ENCODE measurements at places on chromosomes 5 and 9. TPM values are rescaled to one million over a fixed set of nuclear protein-coding genes. Genes with fewer than 3 reads are reported as not detected.

DNA sequence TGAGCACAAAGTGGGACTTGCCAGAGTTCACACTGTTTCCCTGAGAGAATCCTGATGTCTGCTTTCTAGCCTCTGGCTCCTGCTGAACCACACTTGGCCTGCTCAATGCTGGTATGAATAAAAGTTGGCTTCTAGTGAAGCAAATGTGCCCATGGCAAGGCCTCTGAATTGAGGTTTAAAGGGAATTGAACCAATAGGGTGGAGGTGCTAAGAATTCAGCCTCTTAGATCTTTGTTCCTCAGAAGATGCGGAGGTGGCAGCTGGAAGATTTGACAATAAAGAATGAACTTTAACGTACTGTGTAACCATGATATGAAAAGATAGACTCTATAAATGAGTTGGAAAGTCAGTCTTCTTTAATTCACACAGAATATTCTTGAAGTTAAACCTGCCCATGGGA, 57.2 kb downstream of the RASGRF2 start:
- H3K4me1 ChIP-seq: no peaks in the 10 kb centered on the region
- DNase-seq: no peak
- no peak overlapping the region for H3K4me3 ChIP-seq
- no peaks in the 10 kb centered on the region for H3K36me3 ChIP-seq
- H3K27ac ChIP-seq: no peak overlapping the region

DNA sequence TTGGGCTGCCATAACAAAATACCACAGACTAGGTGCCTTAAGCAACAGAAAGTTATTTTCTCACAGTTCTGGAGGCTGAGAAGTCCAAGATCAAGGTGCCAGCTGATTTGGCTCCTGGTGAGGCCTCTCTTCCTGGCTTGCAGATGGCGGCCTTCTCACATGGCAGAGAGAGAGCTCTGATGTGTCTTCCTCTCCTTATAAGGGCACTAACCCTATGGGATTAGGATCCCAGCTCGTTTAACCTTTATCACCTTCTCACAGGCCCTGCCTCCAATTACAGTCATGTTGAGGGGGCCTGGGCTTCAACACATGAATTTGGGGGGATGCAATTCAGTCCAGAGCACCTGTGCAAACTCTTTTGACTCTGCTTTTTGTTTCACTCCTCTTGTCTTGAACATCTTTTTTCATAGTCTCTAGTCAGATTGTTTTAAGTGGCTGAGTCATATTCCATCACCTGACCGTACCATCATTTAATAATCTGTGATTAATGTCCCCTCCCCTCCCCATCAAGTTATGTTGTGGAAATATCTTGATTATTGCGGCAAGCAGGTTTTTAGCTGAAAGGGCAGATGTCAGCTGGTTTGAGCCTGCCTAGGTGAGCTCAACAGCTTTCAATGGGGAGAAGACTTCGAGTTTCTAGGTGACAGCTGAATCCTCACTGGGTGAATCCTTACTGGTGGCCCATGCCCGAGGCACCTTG, 61.8 kb downstream of the NDFIP1 start:
- H3K4me1 ChIP-seq: peaks cover 3% of the 10 kb centered on the region
- no peaks in the 10 kb centered on the region for H3K36me3 ChIP-seq
- H3K27me3 ChIP-seq: no peaks in the 10 kb centered on the region

The ZDHHC11 gene
- 12.6 TPM for total RNA-seq

GRCh38 chr5:37722236-37723161, 117.3 kb downstream of the GDNF start:
- H3K36me3 ChIP-seq: peaks cover 29% of the 10 kb centered on the region
- H3K27me3 ChIP-seq: no peaks in the 10 kb centered on the region
- H3K4me1 ChIP-seq: peaks cover 6% of the 10 kb centered on the region
- DNase-seq: no peak
- H3K27ac ChIP-seq: no peak overlapping the region

- H3K27ac ChIP-seq: no peak overlapping the region
- no peak overlapping the region for H3K4me3 ChIP-seq
Observed at GRCh38 chr5:101686536-101687157, 609.4 kb downstream of the SLCO4C1 start.

The NTNG2 gene
- total RNA-seq: 7.6 TPM

GRCh38 chr9:110821064-110821463, 152.5 kb downstream of the MUSK start:
- DNase-seq: no peak
- no peaks in the 10 kb centered on the region for H3K27me3 ChIP-seq
- H3K4me3 ChIP-seq: no peak overlapping the region

DNA sequence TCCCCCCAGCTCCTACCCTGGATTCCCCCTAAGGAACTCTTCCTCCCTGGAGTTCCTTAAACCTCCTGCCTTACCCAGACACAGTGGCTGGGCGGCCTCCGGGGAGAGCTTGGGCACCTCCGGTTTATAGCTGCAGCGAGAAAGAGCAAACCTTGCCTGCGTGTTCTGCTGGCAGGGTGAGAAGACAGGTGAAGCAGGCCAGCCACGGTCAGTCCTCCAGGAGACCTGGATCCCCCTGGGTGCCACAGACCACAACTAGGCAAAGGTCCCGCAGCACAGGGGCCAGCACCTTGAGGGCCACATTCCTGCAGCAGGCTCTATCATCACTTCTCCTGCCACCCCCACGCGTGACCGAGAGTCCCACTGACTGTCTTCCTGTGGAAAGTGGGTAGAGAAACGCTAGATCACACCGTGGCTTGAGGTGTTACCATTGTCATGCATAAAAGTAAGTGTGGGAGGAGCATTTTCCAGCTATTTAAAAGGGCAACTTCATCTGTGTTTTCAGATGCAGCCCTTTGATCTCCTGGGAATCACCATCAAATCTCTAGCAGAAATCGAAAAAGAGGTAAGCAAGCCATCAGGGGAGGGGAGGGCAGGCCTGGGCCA, 130.2 kb upstream of the LMX1B start:
- H3K27ac ChIP-seq: no peak overlapping the region
- H3K36me3 ChIP-seq: peaks cover 3% of the 10 kb centered on the region
- no peaks in the 10 kb centered on the region for H3K4me1 ChIP-seq
- no peak for DNase-seq
- H3K4me3 ChIP-seq: no peak overlapping the region
- no peaks in the 10 kb centered on the region for H3K27me3 ChIP-seq

DNA sequence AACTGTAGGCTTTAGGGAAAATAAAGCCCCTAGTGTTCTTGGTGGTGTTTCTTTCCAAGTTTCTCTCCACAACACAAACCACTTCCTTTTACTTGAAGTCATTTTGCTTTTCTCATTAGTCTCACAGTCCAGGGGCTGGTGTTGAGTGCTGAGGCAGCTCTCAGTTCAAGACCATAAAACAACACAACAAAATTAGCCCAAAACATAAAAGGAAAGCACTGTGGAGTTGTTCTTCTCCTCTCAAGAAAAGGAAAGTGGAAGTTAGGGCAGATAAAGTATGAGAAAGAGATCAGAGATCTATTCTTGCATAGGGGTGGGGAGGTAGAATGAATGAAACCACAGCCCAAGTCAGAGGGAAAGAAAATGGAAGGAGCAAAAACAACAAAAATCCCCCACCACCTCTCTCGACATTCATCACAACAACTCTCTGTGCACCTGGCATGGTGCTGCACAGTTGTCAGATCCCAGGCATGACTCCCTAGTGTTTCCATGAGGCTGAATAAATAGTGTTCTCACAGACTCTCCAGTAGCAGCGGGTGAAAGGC, 569.9 kb downstream of the RAB3C start:
- no peak overlapping the region for H3K27ac ChIP-seq
- DNase-seq: no peak
- no peaks in the 10 kb centered on the region for H3K27me3 ChIP-seq
- H3K4me3 ChIP-seq: no peak overlapping the region

The PHF19 gene
- 19.0 TPM for total RNA-seq

The ANKRD18A gene
- 1.0 TPM for total RNA-seq

The FOXD4L4 gene
- total RNA-seq: 0.23 TPM

GRCh38 chr5:123116058-123116457, 27.0 kb downstream of the PRDM6 start:
- no peak for DNase-seq
- H3K4me1 ChIP-seq: peaks cover 6% of the 10 kb centered on the region

DNA sequence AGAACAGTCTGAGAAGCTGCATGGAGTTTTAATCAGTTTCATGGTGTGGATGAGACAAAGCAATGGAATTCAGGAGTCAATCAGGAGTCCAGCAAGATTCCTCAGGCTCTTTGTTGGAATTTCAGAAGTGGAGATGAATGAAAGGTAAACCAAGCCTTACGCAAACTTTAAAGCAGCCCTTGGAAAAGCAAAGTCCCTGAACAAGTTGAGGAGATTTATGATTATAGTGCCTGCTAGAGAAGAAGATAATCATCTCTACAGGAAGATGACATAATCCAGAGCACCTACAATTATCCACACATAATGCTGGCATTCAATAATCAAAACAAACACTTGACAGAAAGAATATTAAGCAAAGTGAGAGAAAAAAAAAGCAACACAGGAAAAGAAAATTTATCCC, 1380.1 kb upstream of the NUDT12 start:
- no peaks in the 10 kb centered on the region for H3K27me3 ChIP-seq
- no peaks in the 10 kb centered on the region for H3K4me1 ChIP-seq
- no peak overlapping the region for H3K4me3 ChIP-seq
- no peak for DNase-seq
- no peak overlapping the region for H3K27ac ChIP-seq
- no peaks in the 10 kb centered on the region for H3K36me3 ChIP-seq

DNA sequence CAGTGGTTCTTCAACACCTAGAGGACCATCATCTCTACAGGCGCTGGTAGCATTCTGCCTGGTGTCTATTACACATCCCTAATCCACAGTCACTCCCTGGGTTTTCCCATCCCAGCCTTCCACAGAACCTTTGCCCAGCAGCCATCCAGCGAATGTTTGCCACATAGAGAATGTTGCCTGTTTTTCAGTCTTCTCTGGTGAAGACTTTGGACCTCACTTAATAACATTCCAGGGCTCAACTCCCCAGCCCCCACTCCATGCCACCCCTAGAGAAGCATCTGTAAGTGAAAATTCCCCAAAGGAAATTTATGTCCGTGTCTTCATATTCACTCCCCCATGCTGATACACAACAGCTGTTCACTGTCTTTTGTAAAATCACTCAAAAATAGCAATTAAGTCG, 249.6 kb downstream of the AOPEP start:
- H3K27ac ChIP-seq: no peak overlapping the region
- DNase-seq: no peak
- no peaks in the 10 kb centered on the region for H3K27me3 ChIP-seq
- H3K4me3 ChIP-seq: no peak overlapping the region

The ADCY2 gene
- total RNA-seq: 0.17 TPM

GRCh38 chr5:156361436-156362109, 34.6 kb downstream of the SGCD start:
- H3K27me3 ChIP-seq: no peaks in the 10 kb centered on the region
- no peak overlapping the region for H3K4me3 ChIP-seq
- no peaks in the 10 kb centered on the region for H3K36me3 ChIP-seq
- H3K4me1 ChIP-seq: no peaks in the 10 kb centered on the region
- no peak for DNase-seq

- H3K4me3 ChIP-seq: no peak overlapping the region
- DNase-seq: no peak
- H3K4me1 ChIP-seq: no peaks in the 10 kb centered on the region
- H3K27me3 ChIP-seq: no peaks in the 10 kb centered on the region
- H3K27ac ChIP-seq: no peak overlapping the region
Observed at GRCh38 chr5:122719991-122720746, 54.7 kb upstream of the SNX2 start.

- H3K36me3 ChIP-seq: no peaks in the 10 kb centered on the region
- no peak overlapping the region for H3K27ac ChIP-seq
- no peaks in the 10 kb centered on the region for H3K4me1 ChIP-seq
- H3K4me3 ChIP-seq: no peak overlapping the region
Observed at GRCh38 chr5:167665841-167666375, 625.5 kb upstream of the WWC1 start.

GRCh38 chr5:57171816-57172465, 1.9 kb upstream of the GPBP1 start:
- H3K4me3 ChIP-seq: peak overlapping the region; percentile 64
- H3K27me3 ChIP-seq: no peaks in the 10 kb centered on the region
- peaks cover 6% of the 10 kb centered on the region for H3K4me1 ChIP-seq
- peak overlapping the region; percentile 91 for H3K27ac ChIP-seq
- DNase-seq: peak; percentile 67

DNA sequence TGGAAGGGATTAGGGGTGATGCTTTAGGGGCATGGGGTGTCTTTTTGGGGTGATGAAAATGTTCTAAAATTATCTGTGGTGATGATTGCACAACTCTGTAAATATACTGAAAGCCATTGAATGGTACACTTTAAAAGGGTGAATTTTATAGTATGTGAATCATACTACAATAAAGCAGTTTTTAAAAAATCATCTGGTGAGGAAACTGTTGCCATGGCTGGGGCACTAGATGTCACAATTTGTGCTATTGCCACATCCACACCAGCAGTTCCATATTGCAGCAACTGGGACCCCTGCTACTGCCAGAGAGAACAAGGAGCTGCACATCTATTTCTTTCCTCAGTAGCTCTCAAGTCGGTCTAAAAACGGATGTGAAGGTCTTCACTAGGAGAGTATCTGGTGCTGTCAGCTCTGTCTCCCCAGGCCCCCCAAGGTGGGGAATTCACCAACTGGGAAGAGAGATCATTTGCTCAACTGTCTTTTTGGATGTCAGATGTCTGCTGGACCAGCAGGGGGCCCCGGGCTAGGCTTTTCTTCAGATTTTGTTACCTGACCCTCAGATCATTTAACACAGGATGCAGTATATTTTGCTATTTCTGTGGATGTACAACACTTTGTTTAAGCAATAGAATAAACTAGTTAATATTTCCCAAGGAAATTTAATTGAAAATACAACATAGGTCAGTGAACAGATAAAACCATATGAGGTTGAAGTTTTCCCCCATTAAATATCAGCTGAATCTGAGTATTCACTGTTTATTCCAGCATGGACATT, 13.2 kb downstream of the CMYA5 start:
- no peaks in the 10 kb centered on the region for H3K4me1 ChIP-seq
- no peaks in the 10 kb centered on the region for H3K27me3 ChIP-seq
- H3K27ac ChIP-seq: no peak overlapping the region
- no peak for DNase-seq
- H3K36me3 ChIP-seq: no peaks in the 10 kb centered on the region

DNA sequence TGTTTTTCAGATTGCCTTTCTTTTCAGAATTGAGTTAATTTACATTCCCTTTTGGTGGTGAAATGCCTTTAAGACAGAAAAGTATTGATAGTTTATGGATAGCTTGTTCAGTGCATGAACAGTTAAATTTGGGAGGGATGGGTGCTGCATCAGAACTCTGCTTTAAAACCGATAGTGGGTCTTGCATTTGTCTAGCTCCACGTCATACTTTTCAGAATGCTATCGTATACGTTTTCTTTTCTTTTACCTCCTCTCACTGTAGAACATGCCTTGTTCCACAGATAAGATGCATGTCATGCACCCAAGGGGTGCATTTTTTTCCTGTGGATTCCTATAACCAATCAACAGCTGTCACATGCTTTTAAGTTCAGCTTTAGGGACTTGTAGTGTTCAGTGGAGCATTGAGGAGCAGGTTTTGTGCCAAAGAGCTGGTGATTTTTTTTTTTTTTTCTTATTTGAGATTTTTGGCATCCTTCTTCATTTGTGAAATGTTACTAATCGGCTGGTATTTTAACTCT, 2.3 kb downstream of the SLC44A1 start:
- peaks cover 23% of the 10 kb centered on the region for H3K4me1 ChIP-seq
- H3K27ac ChIP-seq: no peak overlapping the region
- H3K4me3 ChIP-seq: peak overlapping the region; percentile 69
- H3K27me3 ChIP-seq: no peaks in the 10 kb centered on the region
